ENCODE measurements at places on chromosomes 4 and X.

- no peak for DNase-seq
Measured at GRCh38 chr4:143046454-143046853, 138.3 kb upstream of the USP38 start.

GRCh38 chr4:130573742-130574141 lies 1477.8 kb downstream of the C4orf33 start:
- no peak for DNase-seq

- DNase-seq, result no peak
Measured at GRCh38 chr4:25915353-25915705, 1.3 kb downstream of the SMIM20 start.

- no peak for DNase-seq
Measured at GRCh38 chr4:181698221-181698620, 545.0 kb upstream of the TENM3 start.

GRCh38 chrX:45324941-45325340 lies 124.3 kb upstream of the DIPK2B start:
- no peak for DNase-seq

DNA sequence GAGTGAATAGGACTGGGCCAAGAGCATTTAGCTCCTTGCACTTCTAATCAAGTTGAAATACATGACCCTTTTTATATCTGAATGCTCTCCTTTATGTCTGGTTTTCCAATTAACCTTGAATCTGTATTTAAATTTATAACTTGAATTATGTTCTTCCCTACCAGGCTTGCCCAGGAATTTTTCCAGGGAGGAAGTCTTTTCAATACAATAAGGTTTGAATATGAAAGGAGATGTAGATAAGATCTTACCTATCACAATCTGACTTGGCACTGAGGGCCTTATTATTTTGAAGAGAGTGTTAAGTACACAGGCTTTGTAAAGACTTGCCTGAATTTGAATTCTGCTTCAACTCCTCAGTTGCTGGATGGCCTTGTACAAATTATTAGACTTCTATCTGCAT lies 555.7 kb downstream of the PCDH7 start:
- DNase-seq, result no peak

DNA sequence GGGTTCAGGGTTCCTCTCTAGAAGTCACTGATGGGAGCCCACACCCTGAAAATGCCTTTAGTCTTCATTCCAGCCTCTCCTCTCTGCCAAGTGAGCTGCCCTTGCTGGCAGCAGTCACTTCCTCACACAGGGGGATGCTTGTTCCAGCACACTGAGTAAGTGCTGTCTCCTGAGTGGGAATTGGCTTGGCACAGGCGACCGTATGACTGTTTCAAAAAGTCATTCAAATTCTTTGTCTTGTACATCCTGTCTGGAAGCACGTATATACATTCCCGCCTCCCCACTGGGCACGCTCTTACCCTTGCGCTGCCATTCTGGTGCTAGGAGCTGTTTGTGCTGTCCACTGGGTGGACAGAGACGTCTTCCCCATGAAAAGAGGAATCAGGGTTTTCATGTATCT lies 40.2 kb upstream of the CD99 start:
- no peak for DNase-seq

DNA sequence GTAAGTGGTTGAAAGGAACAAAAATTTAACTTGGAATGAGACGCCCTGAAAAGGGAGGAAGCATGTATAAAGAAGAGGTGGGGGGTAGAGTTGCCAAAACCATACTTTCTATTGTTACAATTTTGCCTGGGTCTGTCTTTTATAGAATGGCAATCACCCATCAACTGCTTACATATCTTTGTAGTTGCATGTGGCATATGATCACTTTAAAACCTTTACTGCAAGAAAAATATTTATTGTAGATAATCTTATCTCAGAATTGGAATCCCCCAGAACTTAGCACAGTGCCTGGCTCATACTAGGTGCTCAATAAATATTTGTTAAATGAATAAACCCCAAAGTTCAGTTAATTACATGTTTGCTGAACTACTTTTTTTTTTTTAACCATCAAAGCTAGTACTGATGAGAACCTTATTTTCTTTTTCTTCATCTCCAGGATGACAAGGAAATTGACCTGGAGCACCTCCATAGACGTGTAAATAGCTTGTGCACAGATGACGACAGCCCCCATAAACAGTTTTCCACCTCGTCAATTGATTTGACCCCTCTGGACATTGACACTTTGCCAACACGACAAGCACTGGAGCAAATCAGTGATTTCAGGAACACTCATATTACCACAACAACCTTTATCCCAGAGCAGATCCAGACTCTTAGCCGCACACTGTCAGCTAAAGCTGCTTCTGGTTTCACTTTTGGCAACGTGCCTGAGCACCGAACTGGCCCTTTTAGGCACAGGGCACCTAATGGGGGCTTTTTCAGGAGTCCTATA lies 56.7 kb upstream of the ATOH1 start:
- DNase-seq, result no peak

- no peak for DNase-seq
Measured at GRCh38 chr4:188214861-188215260, 75.6 kb downstream of the TRIML1 start.

DNA sequence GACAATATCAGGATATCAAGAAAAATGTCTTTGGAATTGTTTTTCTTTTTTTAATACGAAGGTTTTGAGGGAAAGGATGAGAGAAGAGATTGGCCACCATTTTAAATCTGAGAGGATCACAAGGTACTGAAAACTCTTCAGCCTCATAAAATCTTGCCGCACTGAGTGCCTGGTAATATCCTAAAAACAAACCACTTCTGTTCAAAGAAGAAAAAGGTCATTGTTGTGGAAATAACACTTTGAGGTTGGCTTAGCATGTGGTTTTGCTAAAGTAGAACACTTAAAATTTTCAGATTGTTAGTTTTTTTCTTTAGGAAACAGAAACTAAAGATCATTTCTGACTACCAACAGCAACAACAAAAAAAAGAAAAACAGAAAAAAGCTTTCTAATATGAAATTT lies 1.0 kb upstream of the CLDN22 start:
- DNase-seq, result no peak

DNA sequence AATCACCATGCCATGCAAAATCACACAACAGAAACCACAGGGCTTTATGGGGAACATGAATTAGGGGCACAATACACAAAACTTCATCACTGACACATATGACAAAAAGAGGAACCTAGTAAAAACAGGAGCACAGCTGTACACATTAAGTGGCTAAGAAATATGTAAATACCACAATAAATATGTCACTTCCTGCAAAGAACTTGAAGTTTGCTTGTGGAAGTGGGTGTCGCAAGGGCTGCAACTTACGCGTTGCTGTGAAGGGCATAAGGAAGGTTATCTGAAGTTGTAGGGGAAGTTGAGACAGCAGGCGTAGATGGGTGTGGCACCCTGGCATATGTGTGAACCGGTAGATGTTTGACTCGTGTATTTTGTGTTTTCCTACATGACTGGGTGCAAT lies 42.4 kb downstream of the CLCN4 start:
- DNase-seq, result no peak

DNA sequence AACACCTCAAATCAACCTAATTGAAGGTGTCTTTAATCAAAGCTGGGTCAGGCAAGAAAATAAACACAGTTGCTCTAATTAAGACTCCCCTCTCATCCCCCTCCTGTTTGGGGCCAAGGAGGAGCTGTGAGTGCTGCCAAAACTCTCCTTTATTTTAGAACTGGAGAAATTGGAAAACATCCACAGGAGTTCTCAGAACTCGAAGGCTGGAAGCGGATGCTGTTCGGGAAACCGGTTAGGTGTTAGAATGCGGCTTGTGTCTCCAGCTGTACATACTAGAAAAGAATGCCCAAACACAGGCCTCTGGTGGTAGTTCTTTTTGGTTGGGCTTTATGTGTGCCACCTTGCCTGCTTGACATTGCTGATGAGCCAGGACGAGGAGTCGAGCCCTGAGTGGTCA lies 118.2 kb downstream of the GPR143 start:
- no peak for DNase-seq

GRCh38 chrX:68506649-68507048 lies 7.8 kb downstream of the YIPF6 start:
- DNase-seq, result no peak

GRCh38 chr4:147964266-147964880 lies 232.5 kb downstream of the ARHGAP10 start:
- DNase-seq, result no peak

DNA sequence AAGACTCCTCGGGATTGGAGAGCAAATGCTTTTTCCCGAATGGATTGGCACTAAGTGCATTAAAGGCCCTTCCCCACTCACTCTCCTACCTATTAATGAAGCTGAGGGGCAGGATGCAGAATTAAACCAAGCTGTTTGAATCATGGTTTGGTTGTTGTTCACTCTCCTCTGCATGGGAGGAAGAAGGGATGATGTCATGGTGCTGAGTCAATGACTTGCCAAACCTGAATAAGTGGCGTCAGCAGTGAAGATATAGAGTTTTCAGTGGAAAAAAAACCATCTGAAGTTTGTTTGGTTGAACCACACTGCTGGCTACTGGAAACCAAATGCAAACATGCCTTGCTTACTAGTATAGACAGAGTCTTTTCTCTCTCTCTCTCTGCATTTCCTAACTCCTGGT lies 19.8 kb upstream of the ZXDA start:
- no peak for DNase-seq

DNA sequence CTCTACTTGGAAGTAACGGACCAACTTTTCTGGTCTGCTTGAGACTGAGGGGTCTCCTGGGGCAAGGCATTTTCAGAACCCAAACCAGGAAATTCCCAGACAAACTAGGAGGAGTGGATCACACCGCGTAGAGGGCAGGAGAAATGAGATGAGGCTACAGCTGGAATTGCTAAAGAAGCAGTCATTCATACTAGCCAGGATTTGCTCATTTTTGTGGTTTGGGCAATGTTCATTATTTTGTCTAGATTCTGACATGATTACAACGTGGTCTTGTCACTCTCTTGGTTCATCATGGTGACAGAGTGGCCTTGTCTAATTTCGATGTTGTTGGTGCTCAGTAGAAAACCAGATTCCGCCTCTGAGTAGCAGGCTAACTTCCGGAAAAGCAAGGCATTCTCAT lies 63.2 kb downstream of the BANK1 start:
- DNase-seq, result no peak

DNA sequence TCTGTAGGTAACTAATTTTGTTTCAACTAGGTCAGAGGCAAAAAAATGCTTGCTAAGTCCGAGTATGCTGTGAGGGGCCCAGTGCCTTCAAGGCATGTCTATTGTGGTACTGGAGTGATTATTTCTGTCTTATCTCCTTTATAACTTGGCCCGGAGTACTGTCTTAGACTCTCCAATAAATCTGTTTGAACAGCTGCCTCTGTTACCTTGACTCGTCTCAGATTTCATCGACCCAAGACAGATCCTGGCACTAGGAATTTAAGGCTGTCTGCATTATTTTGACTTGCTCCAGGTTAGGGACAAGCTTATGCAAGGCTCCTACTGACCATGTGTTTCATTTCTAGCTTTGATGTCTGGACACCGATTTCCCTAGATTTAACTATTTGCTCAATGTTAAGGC lies 41.1 kb upstream of the NKAP start:
- no peak for DNase-seq

DNA sequence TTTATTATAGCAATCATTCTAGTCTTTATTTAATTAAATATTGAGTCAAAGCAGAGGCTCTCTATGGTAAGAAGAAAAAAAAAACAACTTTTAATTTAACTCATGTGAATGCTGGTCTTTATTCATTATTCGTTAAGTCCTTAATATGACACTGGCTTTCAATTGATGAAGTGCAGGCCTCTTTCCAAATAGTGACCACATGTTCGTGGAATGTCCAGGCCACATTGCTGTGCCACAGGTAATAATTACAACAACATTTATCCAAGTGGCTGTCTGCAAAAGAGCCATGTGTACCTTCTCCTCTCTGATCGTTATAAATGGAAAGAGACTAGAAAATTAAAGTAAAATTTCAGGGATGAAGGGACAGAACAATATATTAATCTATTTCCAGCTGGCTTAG lies 220.1 kb upstream of the PABPC4L start:
- DNase-seq, result no peak

DNA sequence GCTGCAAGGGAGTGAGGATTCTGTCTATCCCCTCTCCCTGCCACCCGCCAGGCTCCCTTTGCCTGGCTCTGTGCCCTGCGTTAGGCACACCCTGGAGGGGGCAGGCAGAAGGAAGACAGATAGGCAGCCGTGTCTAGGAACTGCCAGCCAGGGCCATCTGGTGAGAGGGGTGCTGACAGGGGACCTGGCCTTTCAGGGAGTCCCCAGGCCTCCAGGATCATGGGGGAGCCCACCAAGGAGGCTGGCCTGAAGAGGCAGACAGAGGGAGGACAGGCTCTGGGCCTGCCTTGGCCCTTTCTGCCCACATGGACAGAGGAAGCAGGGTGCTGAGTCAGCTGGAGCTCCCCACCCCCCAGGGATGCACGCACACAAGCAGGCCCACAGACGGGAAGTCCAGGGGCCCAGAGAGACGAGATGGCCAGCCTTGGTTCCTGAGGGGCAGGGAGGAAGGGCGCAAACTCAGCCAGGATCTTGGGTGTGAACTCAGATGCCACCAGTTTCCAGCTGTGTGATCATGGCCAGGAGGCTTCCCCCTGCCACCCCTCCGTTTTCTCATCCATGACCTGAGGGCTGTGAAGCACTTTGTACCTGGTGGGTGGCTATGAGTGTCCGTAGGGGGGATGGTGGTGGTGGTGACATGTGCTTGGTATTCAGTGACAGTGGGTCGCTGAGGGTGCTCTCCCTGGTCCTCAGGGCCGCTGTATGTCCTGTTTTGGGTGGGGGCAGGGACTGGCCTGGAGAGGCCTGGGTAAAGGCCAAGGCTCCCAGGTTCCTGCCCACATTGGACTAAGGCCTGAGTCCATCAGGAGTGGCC lies 1.8 kb downstream of the SH3BP2 start:
- DNase-seq, result no peak

- no peak for DNase-seq
Measured at GRCh38 chr4:153547520-153547919, 81.4 kb downstream of the TMEM131L start.

DNA sequence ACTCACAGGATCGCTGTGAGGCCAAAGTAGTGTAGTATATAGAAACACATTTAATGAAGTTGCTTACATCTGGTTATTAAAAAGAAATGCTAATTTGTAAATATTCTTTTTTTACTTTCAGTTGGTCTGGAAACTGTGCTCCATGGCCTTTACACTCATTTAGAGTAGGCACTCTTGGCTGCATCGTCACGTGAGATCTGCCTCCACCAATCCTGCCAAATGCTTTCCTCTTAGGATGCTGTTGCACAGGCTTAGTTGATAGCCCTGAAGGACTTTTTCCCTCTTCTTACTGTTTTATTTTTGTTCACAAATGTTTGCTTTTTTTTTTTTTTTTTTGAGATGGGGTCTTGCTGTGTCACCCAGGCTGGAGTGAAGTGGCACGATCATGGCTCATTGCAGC lies 6.3 kb downstream of the CPE start:
- DNase-seq, result no peak

GRCh38 chr4:40916218-40916555 lies 166.4 kb downstream of the NSUN7 start:
- DNase-seq, result no peak

All from activated gamma-delta T cell (primary cell).